ENCODE measurements at places on chromosomes 16 and 17. TPM values are rescaled to one million over a fixed set of nuclear protein-coding genes. Genes with fewer than 3 reads are reported as not detected.
A peak's percentile ranks its signal among the peaks of the same experiment; 100 is the strongest.

- DNase-seq = peak; percentile 70
Measured at GRCh38 chr17:1928976-1929375, 96.2 kb downstream of the RTN4RL1 start.

DNA sequence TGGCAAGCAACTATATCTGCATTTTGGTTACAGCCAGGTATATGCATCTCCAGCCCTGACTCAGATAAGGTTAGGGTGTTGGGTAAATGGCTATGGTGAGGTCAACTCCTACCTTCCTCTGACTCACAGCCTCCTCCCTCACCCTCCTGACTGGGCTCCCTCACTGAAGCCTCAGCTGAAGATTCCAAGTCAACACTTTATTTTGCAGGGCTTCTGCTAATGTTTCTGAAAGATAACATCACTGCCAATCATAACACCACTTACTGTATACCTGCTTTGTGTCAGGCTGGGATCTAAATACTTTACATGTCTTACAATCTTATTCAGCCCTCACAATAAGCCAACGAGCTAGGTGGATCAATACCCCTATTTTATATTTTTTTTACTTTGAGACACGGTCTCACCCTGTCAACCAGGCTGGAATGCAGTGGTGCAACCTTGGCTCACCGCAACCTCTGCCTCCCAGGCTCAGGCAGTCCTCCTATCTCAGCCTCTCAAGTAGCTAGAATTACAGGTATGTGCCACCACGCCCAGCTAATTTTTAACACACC is 47.8 kb upstream of the GCSH start:
- no peak for DNase-seq

- DNase-seq = no peak
Measured at GRCh38 chr17:8142887-8143580, 9.2 kb downstream of the PER1 start.

DNA sequence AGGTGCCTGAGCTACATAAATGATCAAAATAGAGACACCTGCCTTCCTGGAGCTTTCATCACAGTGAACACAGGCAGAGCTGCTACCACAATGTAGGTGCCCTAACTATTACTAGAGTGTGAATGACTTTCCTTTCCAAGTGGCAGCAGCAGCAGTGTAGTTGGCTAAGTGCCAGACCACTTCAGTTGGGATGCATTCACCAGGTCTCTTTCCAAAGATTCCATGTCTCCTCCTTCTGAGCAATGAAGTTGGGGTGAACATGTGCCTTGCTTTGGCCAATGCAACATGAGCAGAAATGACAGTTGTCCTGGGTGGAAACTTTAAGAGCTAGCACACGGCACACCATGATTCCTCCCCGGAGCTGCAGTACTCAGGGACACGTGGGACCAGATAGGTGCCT is 23.3 kb upstream of the CACNG4 start:
- no peak for DNase-seq

Gene TSNAXIP1
- total RNA-seq = 0.89 TPM
